ENCODE measurements at places on chromosomes 11 and 22.

GRCh38 chr11:66188580-66188979, 79.9 kb upstream of the RAB1B start:
- DNase-seq, result no peak

DNA sequence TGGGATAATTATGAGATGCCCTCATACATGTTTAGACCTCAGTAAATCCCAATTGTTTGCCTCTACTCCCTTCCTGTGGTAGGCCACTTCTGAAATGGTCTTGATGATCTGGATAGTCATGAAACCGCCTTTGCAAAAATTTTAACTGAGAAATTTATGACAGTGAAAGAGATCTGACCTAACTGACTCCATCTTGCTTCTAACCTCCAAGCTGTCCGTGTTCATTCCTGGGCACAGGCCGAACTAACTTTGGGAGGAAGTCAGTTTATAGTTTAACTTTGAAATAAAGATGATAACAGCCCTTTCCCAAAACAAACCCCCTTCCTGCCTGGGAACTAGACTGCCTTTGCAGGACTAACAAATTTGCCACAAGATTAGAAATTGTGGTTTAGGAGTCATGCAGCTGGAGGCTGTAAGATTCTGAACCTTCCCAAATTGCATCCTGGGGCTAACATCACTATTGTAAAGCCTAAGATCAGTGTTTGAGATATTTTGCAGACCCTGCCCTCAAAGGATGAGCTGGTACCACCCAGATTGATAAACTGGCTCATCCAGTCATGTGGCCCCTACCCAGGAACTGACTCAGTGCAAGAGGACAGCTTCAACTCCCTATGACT, 19.9 kb upstream of the CTR9 start:
- DNase-seq, result no peak

GRCh38 chr22:36291831-36292740, 39.2 kb downstream of the APOL1 start:
- DNase-seq, result no peak

DNA sequence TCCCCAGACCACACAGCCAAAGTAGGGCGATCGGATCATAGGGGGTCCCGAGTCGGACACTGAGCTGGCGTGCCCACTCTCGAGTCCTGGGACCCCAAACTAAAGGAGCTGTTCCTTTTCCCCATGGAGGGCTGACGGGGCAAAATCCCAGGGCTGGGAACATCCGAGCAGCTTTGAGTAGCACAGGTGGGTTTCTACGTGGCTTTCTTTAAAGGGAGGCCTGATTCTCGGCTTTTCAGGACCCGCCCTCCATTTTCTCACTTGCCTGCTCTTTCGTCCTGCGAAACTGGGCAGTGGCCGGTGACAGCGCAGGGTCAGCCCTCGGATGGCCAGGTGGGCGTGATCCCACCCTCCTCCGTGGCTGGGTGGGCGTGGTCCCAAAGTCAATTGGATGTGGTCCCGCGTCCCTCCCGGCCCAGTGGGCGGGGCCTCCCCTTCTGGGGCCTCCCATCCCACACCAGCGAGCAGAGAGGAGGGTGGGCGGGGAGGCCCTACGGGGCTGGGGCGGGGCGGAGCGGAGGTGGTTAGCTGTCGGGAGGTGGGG, 17.5 kb upstream of the TXNRD2 start:
- no peak for DNase-seq

DNA sequence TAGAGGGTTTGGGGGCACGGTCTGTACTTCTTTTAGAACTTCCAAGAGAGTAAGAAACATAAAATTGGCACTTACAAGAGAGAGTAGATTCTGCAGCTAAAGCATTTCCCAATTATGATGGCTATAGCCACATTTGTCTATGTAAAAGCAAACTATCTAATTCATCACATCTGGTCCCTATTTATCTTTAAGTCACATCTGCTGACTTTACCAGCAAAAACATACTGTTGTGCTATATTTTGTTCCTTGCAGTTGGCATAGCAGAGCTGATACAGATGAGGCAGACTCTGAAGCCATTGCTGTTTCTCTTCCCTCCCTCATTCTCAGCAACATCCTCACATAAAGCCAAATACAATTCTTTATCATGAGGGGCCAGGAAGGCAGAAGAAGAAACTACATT, 1533.5 kb upstream of the RAG2 start:
- DNase-seq, result no peak

DNA sequence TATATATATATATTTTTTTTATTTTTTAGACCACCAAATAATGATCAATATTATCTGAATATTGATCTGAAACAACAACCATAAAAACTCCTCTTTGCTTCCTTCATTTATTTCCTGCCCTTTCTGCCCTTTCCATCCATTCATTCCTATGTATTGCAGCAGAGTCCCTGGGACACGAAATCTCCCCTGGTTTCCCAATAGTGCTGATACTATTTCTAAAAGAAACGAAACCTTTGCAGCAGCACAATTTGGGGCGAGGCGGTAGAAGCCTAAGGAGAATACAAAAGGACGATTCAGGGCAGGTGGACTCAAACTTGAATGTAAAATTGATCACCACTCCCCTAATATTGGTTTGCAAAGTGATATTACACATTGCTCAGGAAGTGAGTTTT, 16.9 kb upstream of the AMOTL1 start:
- no peak for DNase-seq

GRCh38 chr11:119107538-119108145, 498 bp downstream of the C2CD2L start:
- DNase-seq, result no peak

GRCh38 chr11:75714211-75714610, 3.4 kb upstream of the MOGAT2 start:
- DNase-seq, result no peak

- no peak for DNase-seq
Measured at GRCh38 chr11:33923626-33924025, 31.8 kb upstream of the LMO2 start.

DNA sequence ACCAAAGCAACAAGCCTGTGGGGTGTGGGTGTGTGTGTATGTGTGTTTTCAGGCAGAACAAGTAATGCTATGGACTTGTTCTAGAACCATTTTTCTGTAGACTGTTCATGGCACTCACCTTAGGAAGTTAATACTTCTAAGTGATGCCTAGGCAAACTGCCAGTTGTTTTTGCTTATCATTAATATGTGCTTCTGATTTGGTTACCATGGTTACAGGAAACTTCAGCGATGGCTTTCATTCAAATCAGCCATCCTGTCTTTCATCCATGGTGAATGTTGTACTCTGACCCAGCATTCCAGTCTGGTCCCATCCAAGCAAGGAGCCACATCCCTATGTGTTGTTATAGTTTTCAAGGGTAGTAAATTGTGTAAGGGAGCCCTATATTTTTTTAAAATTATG, 49.8 kb upstream of the ARHGAP20 start:
- no peak for DNase-seq

DNA sequence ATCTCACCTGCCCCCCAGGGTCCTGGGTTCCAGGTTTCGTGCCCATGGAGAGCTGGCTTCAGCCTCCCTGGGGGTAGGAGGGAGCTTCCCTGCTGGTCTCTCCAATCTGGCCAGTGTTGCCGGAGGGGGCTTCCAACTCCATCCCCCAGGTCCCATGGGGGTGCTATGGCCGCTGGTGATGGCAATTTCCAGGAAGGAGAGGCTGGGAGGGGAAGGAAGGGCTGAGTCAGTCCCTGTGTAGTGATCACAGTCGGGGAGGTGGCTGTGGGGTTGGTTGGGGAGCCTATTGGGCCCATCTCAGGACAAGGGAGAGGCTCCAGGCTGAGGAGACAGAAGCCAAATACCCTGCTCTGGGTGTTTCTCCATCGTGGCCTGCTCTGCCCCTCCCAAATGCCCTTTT, 5.7 kb upstream of the CDC42EP2 start:
- no peak for DNase-seq

DNA sequence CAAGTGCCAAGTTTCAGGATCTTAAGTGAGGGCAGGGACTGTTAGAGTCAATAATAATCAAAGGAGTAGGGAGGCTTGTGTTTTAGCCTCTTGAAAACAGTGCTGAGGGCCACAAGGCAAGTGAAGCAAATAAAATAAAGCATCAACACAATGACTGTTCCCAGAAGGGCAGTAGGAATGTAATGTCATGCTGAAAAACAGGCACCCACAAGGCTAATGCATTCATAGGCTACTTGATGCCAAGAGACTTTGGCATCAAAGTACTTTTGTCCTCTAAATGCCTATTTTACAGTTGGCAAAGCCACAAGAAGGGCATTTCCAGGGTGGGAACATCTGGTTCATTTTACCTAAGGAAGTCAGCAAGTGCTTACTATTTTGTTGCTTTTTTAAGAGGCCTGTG, 22.9 kb downstream of the RAB39A start:
- DNase-seq, result no peak

DNA sequence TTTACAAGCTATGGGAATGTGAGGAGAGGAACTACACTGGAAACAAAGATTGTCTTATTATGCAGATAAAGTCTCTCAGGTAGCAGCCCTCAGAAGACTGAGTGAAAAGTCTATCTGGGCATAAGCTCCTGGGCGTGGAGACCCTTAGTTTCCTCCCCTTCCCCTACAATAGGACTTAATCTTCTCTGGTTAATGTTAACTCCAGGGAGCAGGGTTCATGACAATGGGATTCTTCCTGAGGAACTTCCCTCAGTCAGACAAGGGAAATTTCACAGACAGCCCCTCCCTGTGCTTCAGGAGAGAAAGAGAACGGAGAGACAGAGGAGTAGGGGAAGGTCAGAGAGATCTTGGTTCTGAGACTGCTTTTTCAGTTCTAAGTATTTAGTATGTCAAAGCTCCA, 1428.6 kb downstream of the LRRC4C start:
- DNase-seq, result no peak

GRCh38 chr11:34181856-34182405, 76.5 kb downstream of the NAT10 start:
- DNase-seq, result no peak

- DNase-seq, result no peak
Measured at GRCh38 chr11:44771841-44772240, 45.1 kb downstream of the TSPAN18 start.

GRCh38 chr11:76763573-76764346, 19.4 kb upstream of the TSKU start:
- DNase-seq, result no peak

DNA sequence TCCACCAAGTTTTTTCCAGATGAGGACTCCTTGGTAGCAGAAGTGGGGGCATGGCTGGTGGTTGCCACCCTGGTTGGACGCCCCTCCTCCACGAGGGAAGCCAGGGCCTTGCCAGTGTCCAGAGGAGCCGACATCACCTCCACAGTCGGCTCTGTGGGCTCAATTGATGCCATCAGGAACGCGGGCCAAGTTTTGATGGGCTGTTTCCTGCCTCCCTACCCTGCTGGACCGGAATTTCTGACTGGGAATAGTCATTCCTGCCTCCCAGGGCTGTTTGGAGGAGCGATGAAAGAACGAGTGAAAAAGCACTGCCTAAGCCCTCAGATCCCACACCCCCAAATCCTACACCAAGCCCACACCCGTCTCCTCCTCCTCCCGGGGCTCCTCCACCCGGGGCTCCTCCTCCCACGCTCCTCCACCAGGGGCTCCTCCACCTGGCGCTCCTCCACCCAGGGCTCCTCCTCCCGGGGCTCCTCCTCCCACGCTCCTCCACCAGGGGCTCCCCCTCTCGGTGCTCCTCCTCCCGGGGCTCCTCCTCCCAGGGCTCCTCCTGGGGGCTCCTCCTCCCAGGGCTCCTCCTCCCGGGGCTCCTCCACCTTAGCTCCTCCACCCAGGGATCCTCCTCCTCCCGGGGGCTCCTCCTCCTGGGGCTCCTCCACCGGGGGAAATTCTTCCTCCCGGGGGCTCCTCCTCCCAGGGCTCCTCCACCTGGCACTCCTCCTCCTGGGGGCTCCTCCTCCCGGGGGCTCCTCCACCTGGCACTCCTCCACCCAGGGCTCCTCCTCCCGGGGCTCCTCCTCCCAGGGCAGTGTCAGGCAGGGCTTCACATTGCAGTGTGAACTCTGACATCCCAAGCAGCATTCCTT, 10.0 kb upstream of the PRR5 start:
- no peak for DNase-seq

DNA sequence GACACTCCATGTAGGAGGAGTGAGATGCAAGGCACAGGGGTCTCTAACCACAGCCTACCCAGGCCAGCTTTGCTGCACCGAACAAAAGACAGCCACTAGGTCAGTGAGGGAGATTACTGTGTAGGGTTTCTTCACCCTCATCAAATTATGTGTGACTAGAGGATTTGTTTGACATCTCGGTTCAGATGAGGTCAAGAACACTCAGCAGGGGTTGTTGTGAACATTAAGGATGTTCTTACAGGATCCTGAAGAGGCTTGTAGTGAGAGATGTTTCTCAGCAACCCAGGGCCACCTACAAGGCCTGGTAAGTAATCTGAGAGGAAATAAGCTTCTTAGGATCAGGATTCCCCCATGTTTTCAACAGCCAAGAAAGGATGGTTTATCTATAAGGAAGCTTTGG, 202.1 kb downstream of the NXPE2 start:
- no peak for DNase-seq

- DNase-seq, result no peak
Measured at GRCh38 chr11:64790205-64791095, 12.1 kb upstream of the SF1 start.

- no peak for DNase-seq
Measured at GRCh38 chr11:57237204-57237681, at the start of gene APLNR. APLNR (minus strand) TSS chr11:57237250; CDS start chr11:57237004, 246 bp downstream.

DNA sequence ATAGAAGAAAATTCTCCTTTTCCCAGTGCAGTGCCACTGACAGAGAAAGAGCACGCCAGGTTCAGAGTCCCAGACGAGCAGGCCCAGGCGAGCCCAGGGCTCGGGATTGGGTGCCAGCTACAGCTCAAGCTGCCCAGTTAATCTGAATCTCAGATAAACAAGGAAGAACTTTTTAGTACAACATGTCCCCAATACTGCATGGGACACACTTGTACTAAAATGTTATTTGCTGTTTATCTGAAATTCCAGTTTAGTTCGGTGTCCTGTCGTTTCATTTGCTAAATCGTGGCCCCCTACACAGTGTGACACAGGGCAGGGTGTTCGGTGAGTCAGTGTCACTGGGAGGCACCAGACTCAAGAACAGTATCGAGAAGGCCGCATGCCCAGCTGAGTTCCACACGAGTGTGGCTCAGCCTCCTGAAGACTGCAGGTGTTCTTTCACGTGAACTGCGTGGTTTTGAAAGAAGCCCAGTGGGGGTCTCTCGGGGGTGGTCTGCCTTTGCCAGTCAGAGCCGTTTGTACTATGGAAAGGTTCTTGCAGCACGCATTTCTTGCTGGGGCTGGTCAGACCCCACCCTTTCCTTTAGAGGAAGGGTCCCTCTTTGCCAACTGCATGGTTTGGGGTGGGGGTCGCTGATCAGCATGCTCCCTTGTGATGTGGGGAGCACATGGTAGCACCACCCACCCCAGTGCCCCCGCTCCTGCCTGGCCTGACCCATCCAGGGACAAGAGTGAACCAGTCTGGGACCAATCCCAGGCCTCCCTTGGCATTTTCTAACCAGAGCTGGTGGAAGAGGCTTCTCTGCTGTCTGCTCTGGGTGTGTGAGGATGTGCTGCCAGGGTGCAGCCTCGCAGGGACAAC, 115.6 kb upstream of the B3GAT1 start:
- no peak for DNase-seq

GRCh38 chr11:39144351-39145130, 2314.9 kb downstream of the LRRC4C start:
- DNase-seq, result no peak
